Stimulated activated CD4-positive, alpha-beta T cell treated with anti-CD3 and anti-CD28 coated beads, Interleukin-4, amount 100 ng/mL, for 1 hour (primary cell): ENCODE measurements at places on chromosomes 16 and 17.

GRCh38 chr17:49753959-49754391 is 10.0 kb downstream of the FAM117A start:
- no peak for DNase-seq

- no peak for DNase-seq
Observed at GRCh38 chr16:11151885-11152629, 103.9 kb downstream of the SOCS1 start.

GRCh38 chr16:75083813-75084212 is 32.8 kb downstream of the LDHD start:
- no peak for DNase-seq

- no peak for DNase-seq
Observed at GRCh38 chr17:49552070-49552751, 23.5 kb upstream of the NXPH3 start.

DNA sequence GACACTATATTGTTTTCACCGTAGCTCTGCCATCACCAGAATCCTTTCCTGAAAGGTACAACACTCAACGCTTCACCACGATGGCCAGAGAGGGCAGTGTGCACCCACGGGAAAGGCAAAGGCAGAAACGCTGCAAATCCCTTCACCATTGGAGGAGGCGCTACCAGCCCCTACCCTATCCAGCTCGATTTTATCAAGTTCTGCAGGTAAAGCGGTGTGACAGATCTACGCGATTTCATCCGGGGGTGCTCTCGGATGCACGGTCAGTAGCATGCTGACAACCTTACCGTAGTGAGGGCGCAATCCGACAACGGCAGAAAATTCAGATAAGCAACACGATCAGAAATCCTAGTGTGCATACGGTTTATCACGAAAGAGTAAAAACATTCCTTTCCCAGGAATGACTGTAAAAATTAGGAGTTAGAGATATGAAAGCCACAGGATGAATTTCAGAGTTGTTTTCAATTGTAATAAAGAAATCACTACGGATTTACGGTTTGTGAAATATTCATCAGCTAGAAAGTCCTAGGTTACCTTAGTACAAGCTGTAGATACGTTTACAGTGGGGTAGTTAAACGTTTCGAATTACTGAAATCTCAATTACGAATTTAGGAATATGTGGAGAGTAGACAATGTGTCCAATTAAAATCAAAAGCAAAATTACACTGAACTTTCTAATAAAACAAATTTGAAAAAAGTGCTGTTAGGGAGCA is 1.8 kb downstream of the NETO2 start:
- peak; percentile 76 for DNase-seq
